ENCODE measurements at places on chromosomes 13 and 19. TPM values are rescaled to one million over a fixed set of nuclear protein-coding genes. Genes with fewer than 3 reads are reported as not detected.

GRCh38 chr19:54188215-54188871 is 1.0 kb downstream of the MBOAT7 start:
- no peaks in the 10 kb centered on the region for H3K27me3 ChIP-seq
- peak overlapping the region; percentile 93 for H3K4me3 ChIP-seq
- peaks cover 47% of the 10 kb centered on the region for H3K36me3 ChIP-seq
- DNase-seq: peak; percentile 34

GRCh38 chr13:20190481-20191310 is 2.0 kb downstream of the GJB2 start:
- no peak overlapping the region for H3K27ac ChIP-seq
- H3K4me1 ChIP-seq: no peaks in the 10 kb centered on the region
- H3K4me3 ChIP-seq: no peak overlapping the region

DNA sequence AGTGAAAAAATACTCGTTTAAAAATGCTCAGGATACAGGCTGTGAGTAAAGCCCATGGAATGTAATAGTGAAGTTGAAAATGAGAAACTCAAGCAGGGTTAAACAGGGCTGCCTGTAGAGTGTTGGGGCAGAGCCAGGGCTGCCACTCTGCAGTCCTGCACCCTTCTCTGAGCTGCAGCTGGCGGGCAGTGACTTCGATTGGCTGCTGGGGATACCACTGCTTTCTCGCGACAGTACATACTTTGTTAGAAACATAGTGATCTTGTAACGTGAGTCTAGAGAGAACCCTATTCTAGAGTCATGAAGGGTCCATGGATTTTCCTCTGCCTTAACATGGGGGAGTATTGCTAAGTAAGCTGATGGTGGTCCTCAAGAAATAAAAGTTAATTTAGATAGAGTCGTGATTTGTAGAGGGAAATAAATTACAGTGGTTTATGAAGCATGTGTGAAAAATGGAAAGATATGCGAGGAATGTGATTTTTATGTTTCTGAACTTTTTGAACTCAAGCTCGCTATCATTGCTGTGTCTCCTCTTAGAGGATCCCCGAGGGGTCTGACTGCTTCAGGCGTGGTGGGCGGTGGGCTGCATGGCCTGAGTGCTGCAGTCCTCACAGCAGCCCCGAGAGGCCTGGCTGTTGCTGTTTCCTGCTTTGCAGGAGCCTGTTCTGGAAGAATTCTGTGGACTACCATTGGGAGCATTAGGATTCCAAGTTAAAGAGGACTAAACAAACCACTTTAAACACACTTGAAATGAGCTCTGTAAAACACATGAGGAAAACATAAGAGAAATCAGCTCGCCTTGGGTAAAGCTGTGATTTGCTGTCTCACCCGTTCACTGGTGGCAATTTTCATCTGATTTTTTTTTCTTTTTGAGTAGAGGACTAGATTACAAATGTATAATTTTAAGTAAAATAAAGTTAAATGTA is 95.7 kb downstream of the ARHGEF7 start:
- no peaks in the 10 kb centered on the region for H3K27me3 ChIP-seq
- peaks cover 10% of the 10 kb centered on the region for H3K4me1 ChIP-seq
- DNase-seq: peak; percentile 51
- no peak overlapping the region for H3K27ac ChIP-seq

DNA sequence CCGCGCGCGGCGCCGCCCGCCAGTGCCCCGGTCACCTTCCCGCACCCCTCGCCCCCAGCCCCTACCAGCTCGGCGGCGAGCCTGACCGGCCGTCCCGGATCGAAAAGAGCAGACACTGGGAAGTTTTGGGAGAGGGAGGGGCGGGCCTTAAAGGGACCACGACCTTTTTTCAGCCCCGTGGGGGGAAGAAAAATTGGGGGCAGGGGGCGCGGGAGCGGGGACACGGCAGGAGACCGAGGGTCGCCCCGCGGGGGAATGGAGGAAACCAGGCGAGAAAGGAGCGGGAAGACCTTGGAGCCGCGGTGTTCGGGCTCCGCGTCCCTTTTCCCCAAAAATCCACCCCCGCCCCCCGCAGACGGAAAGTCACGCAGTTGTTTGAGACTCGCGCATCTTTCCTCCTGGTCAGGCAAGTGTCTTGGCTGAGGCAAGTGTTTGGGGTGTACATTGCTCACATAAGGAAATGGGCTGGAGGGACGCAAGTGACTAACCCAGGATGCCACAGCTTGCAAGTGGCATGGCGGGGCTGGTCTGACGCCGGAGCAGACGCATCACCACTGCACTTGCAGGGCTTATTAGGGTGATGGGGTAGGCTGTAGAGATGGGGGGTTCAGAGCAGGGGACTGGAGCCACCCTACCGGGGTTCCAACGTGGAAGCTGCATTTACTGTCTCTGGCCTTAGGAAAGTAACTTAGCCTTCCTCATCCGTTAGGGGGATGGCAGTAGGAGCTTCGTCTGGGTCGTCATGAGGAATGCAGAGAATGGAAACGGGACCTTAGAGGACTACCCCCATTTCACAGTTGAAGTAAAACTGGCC is 2.7 kb upstream of the HNRNPL start:
- peak; percentile 54 for DNase-seq
- H3K4me1 ChIP-seq: no peaks in the 10 kb centered on the region
- H3K36me3 ChIP-seq: peaks cover 22% of the 10 kb centered on the region
- peak overlapping the region; percentile 80 for H3K4me3 ChIP-seq
- H3K27me3 ChIP-seq: no peaks in the 10 kb centered on the region

The GPI gene
- total RNA-seq: 373 TPM

The GDF15 gene
- 7.0 TPM for total RNA-seq

The TINCR gene
- total RNA-seq: 0.18 TPM

The HSH2D gene
- total RNA-seq: 2.3 TPM

The FSTL3 gene
- total RNA-seq: 6.8 TPM

The CD22 gene
- not detected for total RNA-seq

The KLHL1 gene
- not detected for total RNA-seq

The RBM26 gene
- 70.5 TPM for total RNA-seq
